ENCODE measurements at places on chromosomes 5 and 9.

- DNase-seq: no peak
These were observed 138.2 kb upstream of the OSMR start for GRCh38 chr5:38707352-38708210.

- DNase-seq: no peak
These were observed 84.6 kb downstream of the NDUFAF2 start for GRCh38 chr5:61029456-61030162.

DNA sequence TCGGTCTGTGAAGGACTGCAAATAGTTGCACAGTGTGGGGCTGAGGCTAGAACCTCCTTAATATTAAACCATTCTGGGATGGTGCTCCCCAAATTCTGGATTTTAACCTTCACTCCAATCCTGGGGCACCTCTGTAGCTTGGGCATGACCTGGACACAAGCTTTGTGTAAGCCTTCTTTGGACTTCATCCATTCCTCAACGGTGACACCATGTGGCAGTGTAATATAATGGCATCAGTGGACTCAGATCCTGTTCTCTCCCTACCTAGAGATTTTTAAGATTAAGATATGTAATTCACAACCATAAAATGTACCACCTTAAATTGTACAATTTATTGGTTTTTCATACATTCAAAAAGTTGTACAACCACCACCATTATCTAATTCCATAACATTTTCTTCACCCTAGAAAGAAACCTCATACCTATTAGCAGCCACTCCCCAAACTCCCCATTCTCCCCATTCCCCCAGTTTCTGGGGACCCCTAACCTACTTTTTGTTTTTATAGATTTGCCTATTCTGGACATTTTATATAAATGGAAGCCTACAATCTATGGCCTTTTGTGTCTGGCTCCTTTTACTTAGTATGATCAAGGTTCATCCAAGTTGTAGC lies 4.8 kb upstream of the PLGRKT start:
- DNase-seq: peak; percentile 75

- DNase-seq: no peak
These were observed 17.6 kb downstream of the C9orf43 start for GRCh38 chr9:113428062-113428615.

- DNase-seq: no peak
These were observed 66.0 kb downstream of the AOPEP start for GRCh38 chr9:94792511-94792910.

DNA sequence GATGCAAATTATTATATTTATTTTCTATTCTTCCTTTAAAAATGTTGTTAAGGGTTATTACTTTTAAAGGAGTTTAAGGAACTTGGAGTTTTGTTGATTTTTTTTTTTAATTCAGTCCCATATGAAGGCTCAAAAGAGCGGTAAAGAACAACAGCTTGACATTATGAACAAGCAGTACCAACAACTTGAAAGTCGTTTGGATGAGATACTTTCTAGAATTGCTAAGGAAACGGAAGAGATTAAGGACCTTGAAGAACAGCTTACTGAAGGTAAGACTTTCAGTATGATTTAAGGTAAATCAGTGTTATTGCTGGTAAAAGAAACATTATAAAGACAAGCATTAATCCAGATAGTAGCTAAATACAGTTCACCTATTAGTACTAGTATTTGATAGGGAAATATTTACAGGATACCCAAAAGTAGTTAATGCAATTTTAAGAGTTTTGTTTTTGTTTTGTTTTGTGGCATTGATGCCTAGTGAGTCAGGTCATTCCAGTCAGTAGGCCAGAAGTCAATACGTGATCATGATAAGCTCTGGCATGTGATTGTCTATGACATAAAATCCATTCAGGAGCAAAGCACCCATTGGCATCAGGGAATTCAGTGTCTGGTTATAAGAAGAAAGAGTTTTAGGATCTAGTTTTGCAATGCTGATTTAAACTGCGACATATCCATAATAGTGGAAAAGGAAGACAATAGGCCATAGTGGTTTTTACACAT lies 49.2 kb downstream of the CNTRL start:
- peak; percentile 55 for DNase-seq

- no peak for DNase-seq
These were observed 840.4 kb upstream of the WWC1 start for GRCh38 chr5:167451076-167451475.

GRCh38 chr5:122181863-122182262 lies 52.5 kb downstream of the ZNF474 start:
- no peak for DNase-seq

GRCh38 chr5:53397845-53398244 lies 82.6 kb upstream of the FST start:
- no peak for DNase-seq

DNA sequence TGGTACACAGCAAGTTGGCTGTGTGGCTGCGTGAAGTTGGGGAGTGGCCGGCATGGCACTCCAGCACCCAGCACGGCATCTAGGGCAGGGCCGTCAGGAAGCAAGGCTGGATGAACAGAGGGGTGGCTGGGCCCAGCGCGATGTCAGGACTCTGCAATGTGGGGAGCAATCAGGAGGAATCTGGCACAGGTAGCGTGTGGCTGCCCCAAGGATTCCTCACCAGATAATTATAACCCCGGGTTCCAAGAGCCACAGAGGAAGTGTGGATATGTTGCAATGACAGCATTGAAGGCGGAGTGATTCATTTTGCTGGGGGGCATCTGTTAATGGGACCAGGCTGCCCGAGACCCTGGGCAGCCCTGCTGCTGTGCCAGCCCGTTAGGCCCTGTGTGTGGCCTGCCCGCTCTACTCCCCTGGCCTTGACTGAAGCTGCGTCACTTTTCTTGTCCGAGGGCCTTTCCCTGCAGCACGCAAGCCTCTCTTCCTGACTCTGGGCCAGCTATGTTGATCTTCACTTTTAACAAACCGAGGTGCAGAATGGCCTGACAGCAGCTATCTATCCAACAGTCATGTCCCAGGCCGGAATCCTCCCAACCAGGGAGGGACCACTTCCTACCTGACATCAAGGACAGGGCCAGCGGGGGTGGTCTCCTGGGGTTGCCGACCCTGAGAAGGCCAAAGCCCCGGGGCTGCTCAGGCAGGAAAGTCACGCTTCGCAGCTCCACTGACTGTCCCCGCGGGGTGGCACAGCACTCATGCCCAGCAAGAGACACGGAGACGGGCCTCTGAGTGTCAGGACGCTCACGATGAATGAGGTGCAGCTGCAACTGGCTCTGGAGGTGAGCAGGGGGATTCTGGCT lies 118.0 kb upstream of the PHYKPL start:
- DNase-seq: no peak

- no peak for DNase-seq
These were observed 11.5 kb downstream of the ANXA6 start for GRCh38 chr5:151146061-151146460.

DNA sequence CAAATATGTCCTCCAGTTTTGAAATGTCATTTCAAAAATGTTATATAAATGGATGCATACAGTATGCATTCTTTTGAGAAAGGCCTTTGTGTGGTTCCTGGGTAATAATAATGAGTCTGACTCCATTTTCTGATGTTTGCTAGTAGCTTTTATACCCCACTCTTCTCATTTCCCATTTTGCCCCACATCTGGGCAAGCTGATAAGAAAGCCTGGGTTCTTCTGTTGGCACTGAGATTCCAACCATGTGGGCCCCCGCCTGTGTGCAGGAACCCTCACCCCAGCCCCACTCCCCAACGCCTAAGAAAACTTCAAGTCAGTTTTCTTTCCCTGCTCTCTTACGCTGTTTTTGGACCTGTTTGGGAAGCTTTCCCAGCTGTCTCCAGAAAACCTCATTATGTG lies 89.4 kb downstream of the SNX18 start:
- DNase-seq: no peak

DNA sequence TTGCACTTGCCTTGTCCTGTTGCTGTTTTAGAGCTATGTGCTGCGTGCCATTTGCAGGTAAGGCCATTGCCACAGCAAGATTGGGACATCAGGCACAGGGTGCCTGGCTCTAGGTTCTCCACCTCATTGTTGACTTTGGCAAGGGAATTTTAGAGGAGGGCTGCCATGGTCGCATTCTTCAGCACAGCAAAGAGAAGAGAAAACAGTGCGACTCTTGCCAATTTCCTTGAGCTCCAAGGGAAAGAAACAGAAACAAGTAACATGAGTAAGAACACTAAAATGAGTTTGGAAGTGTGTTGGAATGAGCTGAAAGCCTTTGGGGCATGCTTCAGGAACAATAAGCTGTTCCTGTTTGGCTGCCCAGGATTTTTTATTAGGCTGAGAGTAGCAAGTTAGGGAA lies 188.1 kb upstream of the IL12B start:
- DNase-seq: peak; percentile 25

DNA sequence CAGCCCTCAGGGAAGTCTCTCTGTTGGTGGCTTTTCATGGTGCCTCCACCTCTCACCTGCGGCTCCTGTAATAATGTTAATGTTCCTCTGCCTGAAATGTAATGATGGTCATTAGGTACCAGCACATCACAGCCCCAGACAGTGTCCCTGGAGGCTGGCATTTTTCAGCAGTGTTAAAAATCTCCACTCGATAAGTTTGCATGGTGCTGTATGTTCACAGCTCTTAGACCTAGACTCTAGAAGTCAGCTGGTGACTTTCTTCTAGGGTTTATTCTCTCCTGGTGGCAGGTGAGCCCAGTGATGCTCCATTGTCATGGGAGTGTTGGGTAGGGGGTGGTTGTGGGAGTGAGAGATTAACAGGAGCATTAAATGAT lies 53.1 kb downstream of the GPR107 start:
- DNase-seq: peak; percentile 7

DNA sequence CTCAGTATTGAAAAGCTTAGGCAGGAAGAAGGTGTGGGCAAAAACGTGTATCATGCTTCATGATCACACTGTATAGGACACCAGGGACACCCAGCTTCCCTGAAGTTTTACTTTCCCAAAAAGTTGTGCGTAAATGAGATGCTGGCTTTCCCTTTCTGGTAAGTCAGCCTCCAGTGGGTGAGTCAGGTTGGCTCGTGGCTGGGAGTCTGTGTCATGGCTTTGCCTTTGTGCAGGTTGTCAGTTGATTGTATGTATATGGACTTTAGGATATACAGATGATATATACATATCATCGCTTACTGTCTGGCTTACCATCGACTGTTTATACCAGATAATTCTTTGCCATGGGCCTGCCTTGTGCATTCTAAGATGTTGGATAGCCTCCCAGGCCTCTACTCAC lies 34.2 kb downstream of the ADRB2 start:
- peak; percentile 79 for DNase-seq

DNA sequence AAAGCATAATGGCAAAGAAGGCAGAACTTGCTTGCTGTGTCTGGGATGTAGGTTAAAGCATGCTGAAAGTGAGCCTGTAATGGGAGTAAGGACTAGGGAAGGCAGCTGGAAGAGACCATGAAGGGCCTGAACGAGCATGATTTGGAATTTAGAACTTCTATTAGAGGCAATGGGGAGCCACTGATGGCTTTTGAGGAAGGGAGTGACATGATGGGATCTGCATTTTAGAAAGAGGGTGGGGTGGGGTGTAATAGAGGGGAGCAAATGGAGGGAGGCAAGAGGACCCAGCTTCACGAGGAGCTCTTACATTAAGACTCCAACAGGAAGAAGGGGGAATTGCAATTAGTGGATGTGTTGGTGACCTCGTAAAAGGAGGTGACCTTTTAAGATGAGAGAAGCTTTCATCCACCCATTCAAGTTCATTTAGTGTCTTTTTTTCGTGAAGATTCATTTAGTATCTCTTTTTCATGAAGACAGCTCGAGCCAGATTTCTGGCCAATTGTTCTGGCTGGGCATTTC lies 13.6 kb upstream of the GABRP start:
- DNase-seq: no peak

All from trophoblast cell (in vitro differentiated cells and primary cell).